ENCODE measurements at places on chromosomes 6 and 20.

GRCh38 chr20:35833241-35833640 lies 61.4 kb downstream of the PHF20 start:
- no peak for DNase-seq

GRCh38 chr20:19381947-19382346 lies 169.5 kb downstream of the SLC24A3 start:
- no peak for DNase-seq

DNA sequence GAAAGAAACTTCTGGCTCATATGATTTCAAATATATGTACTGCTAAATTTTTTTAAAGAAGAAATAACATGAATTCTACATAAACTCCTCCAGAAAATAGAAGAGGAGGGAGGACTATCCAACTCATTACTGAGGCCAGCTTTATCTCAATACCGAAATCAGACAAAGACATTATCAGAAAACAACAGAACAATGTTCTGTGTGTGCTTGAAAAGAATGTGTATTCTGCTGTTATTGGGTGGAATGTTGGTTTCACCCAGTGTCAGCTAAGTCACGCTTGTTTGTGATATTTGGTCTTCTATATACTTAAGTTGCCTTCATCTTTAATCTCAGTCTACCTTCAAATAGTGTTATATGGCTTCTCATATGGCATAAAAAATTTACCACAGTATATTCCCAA lies 18.6 kb upstream of the ELOVL2 start:
- DNase-seq, result no peak

- DNase-seq, result no peak
Observed at GRCh38 chr6:132300323-132300949, 100.8 kb downstream of the MOXD1 start.

- DNase-seq, result no peak
Observed at GRCh38 chr20:59069026-59069425, 26.4 kb upstream of the PRELID3B start.

DNA sequence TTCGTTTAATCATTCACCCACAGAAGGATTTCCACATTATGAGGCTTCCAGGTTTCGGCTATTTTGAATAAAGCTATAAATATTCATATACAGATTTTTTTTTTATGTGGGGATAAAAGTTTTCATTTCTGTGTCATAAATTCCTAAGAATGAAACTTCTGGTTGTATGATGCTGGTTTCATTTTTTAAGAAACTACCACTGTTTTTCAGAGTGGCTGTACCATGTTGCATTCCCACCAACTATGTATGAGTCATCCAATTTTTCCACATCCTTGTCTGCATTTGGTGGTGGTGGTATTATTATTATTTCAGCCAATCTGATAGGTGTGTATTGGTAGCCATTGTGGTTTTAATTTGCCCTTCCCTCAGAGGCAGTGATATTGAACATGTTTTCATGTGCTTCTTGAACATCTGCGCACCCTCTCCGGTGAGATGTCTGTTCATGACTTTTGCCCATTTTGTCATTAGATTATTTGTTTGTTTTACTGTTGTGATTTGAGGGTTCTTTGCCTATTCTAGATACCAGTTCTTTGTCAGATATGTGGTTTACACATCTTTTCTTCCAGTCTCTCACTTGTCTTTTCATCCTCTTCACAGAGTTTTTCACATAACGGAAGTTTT lies 75.5 kb downstream of the DOK5 start:
- DNase-seq, result no peak

- DNase-seq, result no peak
Observed at GRCh38 chr20:52035977-52036376, 155.6 kb downstream of the ZFP64 start.

DNA sequence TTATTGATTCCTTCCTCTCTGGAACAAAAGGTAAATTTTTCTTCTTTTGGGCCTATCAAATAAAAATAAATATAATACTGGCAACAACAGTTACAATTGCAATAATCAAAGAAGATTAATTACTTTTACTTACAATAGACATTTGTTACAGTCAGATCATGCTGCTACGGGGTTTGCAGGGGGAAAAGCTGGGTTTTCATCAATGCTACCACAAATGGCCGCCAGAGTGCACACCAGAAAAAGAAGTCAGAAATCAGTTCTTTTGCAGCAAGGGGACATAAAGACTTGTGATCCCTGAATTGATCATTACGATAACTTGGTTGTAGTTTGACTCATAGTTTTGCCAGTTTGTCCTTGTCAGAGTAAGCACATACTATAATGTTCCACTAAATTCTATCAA lies 714.5 kb upstream of the EYS start:
- DNase-seq, result no peak

GRCh38 chr6:19812512-19813119 lies 24.6 kb upstream of the ID4 start:
- peak; percentile 27 for DNase-seq

Measured in NCI-H2029 (cell line).